ENCODE measurements at places on chromosomes 16 and 17.
A peak's percentile ranks its signal among the peaks of the same experiment; 100 is the strongest.

DNA sequence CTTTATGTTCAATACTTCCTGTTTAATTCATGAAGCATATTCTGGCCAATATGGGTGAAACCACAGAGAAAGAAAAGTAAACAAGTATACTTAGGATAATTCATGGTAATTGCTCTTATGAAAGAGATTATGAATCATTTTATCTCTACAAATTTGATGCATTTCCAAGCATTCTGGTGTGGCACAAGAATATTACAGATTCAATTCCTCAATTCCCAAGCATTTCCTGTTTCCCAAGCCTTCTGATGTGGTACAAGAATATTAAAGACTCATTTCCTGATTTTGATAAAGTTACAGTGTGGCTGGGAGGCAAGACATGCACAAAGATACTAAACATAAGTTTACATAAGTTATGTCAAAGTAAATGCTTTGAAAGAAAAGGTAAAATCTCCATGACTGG is 126.1 kb upstream of the NUDT7 start:
- no peak for DNase-seq

DNA sequence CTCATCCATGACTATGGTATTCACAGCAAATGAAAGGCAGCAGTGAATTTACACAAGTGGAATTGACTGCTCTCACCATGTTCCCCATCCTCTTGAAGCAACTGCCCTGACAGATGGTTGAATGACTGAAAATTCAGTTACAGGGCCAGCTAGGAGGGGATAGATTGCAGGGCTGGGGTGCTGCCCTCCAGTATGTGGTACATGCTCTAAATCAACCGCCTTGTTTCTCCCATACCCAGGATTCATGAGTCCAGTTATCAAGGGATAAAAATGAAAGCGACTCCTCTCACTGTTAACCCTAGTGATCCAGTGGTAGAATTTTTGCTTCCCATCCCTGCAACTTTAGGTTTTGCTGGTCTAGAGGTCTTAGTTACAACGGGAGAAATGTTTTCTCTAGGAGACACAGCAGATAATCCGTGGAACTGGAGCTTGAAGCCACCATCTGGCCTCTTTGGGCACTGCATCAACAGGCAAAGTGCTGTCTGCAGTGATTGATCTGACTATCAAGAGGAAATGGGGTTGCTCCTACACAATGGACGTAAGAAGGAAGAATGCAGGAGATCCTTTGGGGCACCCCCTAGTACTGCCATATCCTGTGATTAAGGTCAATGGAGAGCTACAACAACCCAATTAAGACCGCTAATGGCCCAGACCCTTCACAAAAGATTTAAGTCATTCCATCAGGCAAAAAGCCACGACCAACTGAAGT is 32.0 kb downstream of the SCPEP1 start:
- peak; percentile 53 for DNase-seq

GRCh38 chr17:4617090-4617489 is 24.4 kb downstream of the ALOX15 start:
- DNase-seq: no peak

DNA sequence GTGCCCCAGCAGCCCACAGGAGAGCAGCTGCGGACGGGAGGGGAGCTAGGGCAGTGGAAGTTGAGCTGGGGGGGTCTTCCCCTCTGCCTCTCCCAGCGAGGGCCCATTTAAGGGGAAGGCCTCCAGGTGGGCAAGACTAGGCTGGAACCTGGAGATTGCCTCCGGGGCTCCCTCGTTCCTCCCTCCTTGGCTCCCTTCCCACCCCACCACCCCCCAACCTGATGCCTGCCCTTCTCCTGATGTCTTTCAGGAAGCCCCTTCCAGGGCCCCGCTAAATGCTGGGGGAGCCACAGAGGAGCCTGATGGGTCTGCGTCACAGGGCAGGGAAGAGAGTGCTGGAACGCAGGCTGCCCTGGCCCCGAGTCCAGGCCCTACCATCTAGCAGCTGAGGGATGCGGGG is 16.7 kb downstream of the ADGRG1 start:
- DNase-seq: no peak

DNA sequence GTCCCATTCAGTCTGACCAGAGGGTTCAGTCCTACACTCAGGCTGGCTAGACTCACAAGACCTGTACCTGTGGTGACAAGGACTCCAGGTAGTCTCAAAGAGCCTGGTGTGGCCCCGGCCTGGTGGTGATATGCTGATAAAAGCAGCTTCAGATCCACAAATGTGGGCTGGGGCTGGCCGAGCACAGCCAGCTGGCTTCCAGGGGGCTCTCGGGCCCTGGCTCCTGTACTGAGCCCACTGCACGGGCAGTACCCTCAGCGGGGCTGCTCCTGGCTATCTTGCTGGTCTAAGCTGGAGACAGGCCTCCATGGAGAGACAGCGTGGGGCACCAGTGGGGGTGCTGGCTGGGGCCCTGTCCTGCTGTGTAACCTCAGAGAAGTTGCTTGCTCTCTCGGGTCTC is 4.3 kb downstream of the SMIM5 start:
- DNase-seq: no peak

GRCh38 chr16:84845496-84846002 is 25.8 kb downstream of the CRISPLD2 start:
- no peak for DNase-seq

DNA sequence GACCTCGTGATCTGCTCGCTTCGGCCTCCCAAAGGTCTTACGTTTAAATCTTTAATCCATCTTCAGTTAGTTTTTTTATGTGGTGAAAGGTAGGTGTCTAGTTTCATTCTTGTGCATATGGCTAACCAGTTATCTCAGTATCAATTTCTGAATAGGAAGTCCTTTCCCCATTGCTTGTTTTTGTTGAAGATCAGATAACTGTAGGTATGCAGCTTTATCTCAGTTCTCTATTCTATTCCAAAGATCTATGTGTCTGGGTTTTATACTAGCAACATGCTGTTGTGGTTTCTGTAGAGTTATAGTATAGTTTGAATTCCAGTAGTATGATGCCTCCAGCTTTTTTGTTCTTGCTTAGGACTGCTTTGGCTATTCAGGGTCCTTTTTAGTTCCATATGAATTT is 65.2 kb downstream of the TNFRSF13B start:
- DNase-seq: no peak

DNA sequence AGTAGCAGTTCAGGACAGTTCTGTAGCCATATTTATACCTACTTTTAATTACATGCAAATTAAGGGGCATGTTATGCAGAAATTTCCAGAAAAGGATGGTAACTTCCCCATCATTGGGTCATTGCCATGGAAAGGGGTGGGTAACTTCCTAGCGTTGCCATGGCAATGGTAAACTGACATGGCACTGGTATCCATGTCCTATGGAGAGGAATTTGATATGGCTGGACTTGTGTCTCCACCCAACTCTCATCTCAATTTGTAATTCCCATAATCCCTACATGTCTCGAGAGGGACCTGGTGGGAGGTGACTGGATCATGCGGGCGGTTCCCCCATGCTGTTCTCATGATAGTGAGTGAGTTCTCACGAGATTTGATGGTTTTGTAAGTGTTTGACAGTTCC is 35.6 kb upstream of the CACNG4 start:
- DNase-seq: no peak

DNA sequence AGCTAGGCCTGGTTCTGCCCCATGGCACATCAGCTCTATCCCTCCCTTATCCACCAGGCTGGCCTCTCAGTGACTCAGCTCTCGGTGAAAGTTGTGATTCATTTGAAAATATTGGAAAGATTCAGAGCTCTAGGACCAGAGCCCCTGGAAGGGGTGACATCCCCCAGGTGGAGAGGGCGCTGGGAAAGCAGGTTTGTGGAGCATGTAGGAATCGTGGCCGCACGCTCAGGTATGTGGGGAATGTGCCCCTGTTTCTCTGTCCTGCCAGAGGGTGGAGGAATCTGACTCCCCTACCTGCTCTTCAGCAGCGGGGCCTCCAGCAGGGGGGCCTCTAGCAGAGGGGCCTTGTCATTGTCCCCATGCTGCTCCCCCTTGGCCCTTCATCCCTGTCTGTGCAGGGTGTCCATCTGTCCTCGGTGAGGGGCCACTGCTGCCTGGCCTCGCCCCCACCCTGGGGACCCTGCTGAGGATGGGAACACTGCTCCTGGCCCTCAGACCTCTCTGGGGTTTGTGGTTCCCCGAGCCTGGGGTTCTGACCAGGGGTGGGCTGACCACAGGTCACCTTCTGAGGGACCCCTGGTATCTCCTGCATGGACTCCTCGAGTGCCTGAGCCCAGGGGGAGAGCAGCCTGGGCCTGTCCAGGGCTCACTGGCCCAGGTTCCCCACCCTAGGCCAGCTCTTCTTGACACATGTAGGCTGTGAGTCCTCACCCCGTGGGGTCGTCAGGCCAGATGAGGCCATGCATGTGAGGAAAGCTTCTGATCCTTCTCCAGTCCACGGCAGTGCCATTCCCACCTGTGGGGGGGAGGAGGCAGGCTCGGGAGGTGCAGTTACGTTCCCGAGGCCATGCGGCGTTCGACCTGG is 47.5 kb downstream of the NT5M start:
- no peak for DNase-seq

DNA sequence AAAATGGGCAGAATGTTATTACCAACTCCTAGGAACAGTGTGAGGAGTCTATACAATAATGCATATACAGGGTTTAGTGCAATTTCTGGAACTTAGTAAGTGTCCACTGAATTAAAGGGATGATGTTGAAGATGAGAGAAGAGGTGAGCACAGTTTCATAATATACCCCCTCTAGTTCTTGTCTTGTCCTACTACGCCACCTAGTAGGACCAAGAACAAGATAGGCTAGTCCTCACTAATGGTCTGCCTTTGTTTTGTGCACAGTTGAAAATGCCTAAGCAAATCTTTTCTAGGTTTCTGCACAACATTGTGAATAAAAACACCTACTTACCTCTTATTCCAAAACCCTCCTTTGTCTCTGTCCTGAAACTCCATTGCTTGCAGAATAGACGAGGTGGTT is 670.2 kb downstream of the CDH8 start:
- no peak for DNase-seq

- DNase-seq: no peak
Observed at GRCh38 chr17:42387661-42388380, 421 bp downstream of the STAT3 start.

DNA sequence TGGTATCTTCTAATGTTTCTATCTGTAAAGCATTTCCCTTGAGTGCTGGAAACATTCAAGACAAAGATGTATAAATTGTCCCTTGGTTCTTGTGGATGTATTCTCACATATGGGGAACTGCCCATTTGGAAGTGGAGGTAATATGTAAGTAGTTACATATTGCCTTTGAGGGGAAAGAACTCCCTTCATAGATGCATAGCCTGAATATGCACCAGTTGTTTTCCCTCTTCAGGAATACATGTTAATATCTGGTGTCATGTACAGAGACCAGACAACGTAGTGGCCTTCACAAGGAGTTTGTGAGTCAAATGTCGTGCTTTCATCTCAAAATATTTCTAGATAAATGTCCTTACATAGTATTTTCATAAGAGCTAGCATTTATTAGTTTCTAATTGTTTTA is 213.5 kb downstream of the BCAS3 start:
- no peak for DNase-seq

DNA sequence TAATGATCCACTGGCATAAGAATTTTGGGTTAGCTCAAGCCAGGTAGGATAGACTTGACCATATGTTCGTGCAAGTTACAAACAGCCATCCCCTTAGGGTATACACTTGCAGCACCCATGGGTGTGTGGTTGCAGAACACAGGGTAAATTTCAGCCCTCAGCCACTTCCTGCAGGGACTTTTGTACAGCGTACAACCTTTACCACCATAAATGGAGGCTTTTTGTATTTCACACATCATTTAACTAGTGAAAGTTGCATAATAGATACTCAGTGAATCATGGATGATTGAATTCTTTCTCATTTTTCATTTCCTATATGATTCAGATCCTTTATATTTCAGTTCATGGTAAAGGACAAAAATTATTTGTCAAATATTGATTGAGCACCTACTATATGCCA is 473.9 kb downstream of the CDH13 start:
- DNase-seq: no peak

GRCh38 chr16:54696970-54697369 is 233.7 kb upstream of the IRX5 start:
- DNase-seq: no peak

GRCh38 chr17:80397686-80398085 is 17.3 kb upstream of the ENDOV start:
- no peak for DNase-seq

- DNase-seq: no peak
Observed at GRCh38 chr16:56744996-56745640, 15.2 kb downstream of the NUP93 start.

GRCh38 chr17:35244341-35245195 is 1.7 kb downstream of the SLFN5 start:
- peak; percentile 94 for DNase-seq

- no peak for DNase-seq
Observed at GRCh38 chr17:4789701-4789950, 862 bp downstream of the GLTPD2 start.

DNA sequence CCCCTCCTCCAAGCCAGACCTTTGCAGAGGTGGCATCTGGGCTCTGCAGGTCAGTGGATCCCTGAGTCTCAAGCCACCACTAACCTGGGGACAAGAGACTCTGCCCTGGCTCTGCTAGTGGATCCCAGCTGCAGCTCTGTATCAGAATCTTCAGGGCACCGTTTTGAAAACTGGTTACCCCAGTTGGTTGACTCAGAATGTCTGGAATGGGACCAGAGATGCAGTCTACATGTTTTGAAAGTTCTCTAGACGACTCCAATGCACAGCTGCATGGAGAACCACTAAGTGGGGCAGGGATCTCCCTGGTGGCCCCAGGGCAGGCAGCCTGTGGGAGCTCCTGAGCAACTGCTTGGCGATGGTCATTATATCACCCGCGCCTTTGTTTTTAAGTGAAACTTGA is 34.1 kb upstream of the ADORA2B start:
- DNase-seq: no peak

DNA sequence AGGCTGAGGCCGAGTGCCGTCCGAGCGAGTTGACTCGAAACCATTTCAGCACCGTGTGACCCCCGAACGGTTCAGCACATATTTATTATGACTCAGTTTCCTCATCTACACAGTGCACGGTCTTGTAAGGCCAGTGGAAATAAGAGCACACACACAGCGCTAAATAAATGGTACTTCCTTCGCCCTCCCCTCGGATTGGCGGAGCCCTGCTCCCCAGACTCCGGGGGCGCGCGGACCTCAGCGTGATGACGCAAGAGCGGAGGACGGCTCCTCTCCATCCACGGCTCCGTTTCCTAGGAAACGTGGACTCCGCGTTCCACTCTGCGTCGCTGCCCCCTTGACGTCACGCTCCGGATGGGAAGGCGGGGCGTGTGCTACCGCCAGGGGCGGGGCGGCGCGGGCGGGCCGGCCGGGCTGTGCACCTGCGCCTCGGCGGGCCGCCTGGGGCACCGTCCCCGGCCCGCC is at the start of gene PARD6A:
Gene PARD6A (plus strand): TSS at position 397 of the 465 bp plus-strand sequence. CDS start 79 bp downstream, outside the sequence.
- DNase-seq: peak; percentile 97

GRCh38 chr16:1488054-1488601 is 616 bp downstream of the PTX4 start:
- no peak for DNase-seq

- no peak for DNase-seq
Observed at GRCh38 chr17:74777901-74778515, 1.9 kb upstream of the NAT9 start.

DNA sequence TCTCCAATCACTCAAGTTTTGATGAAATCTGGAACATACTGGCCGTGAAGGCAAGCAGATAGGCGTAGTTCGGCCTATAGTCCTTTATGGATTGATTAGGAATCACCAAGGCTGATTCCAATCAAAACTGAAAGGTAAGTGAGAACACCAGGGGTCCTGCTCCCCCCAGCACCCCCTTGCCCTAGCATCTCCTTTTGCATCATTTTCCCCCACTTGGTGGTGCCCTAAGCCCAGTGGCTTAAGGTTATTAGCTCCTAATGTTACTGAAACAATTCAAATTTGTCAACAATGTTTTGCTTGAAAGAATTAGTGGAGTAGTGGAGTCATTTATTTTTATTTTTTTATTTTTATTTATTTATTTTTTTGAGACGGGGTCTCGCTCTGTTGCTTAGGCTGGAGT is 4.9 kb downstream of the SLFN14 start:
- no peak for DNase-seq

Data from CD4-positive, alpha-beta T cell treated with Interleukin-4 for 4 hours (primary cell).